GOT3 (cell line): ENCODE measurements at places on chromosomes 13 and 19.

DNA sequence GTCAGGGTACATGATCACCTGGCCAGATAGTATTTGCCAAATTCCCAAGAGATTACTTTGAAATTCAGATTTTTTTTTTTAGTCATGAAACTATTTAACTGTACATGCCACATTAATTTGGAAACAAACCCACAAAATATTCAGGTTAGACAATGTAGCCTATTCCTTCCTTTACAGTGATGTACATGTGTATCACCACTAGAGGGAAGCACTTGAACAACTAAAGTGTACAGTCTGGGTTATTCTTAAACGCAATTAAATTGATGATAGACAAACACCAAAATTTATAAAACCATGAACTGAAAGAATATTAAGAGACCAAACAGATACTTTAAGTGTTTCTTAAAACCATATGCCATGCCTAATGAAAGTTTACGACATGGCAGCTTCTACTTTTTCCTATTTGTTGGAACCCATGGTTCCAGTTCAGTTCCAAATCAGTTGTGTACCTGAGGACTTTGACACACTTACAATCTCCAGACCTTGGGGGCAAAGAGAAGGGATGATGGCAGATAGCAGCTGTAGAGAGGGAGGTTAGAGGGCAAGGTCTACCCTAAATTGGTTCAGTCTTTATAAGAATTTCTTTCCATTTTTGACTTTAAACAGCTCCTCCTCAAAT, 52.8 kb downstream of the TNFSF13B start:
- DNase-seq, result no peak

GRCh38 chr13:98976941-98977340, 923 bp downstream of the DOCK9 start:
- DNase-seq, result no peak

DNA sequence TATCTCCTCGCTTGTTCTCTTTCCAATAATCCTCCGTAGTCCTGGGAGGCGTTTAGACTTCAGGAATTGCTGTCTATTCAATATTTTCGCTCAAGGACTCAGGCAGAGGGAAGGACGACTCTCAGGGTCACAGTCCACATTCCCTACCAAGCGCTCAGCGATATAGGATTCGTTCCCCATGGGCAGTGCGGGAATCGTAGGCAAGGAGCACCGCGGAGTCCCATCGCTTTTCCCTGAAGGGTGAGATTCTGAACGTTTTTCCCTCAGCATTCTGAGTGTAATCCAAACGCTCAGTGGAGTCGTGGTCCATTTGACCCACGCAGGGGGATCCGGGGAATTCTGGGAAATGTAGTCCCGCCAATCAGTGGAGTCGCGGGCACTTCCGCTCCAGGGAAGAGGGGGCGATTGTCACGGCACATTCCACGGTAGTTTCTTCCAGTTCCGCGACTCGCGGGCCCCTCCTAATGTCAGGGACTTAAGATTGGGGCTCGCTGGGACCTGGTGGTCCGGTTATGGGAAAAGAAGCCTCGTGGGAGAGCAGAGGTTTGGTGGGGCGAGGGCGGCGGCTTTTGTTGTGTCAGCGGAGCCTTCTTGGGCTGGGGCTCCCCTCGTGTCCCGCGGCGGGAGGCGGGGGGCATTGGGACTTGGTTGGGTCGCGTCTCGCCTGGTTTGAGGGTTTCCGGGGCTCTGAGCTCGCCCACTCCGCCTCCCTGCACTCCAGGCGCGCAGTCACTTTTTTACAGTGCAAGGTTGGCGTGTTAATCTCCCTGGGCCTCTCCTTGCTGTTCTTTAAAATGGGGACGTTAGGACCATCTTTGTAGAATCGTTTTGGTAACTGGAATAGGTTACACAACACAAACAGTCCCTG, at the start of gene ZNF234:
TSS of gene ZNF234 (plus strand) at position 364 of the 868 bp plus-strand sequence. CDS start 3,079 bp downstream, outside the sequence.
- no peak for DNase-seq

DNA sequence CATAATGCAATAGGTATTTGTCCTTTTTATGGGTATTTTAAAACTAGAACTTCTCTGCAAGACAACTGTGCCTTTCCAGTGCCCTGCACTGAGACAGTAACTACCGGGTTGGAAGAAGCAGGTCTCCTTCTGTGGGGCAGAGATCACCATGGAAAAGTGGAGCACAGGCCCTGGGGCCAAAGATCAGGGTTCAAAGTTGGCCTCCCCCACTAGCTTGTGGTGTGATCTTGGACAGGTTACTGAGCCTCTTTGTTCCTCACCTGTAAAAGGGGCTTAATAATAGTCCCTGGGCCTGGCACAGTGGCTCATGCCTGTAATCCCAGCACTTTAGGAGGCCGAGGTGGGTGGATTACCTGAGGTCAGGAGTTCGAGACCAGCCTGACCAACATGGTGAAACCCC, 68.3 kb downstream of the CEBPG start:
- no peak for DNase-seq

- DNase-seq, result no peak
Observed at GRCh38 chr19:14497228-14497921, 1.4 kb upstream of the GIPC1 start.

GRCh38 chr19:33208371-33208895, 14.3 kb downstream of the LRP3 start:
- DNase-seq, result no peak

- no peak for DNase-seq
Observed at GRCh38 chr19:49853852-49854377, 3.0 kb downstream of the PTOV1 start.

GRCh38 chr13:96700657-96701056, 293.6 kb downstream of the OXGR1 start:
- no peak for DNase-seq

- no peak for DNase-seq
Observed at GRCh38 chr19:43667126-43667875, 2.7 kb downstream of the PLAUR start.

DNA sequence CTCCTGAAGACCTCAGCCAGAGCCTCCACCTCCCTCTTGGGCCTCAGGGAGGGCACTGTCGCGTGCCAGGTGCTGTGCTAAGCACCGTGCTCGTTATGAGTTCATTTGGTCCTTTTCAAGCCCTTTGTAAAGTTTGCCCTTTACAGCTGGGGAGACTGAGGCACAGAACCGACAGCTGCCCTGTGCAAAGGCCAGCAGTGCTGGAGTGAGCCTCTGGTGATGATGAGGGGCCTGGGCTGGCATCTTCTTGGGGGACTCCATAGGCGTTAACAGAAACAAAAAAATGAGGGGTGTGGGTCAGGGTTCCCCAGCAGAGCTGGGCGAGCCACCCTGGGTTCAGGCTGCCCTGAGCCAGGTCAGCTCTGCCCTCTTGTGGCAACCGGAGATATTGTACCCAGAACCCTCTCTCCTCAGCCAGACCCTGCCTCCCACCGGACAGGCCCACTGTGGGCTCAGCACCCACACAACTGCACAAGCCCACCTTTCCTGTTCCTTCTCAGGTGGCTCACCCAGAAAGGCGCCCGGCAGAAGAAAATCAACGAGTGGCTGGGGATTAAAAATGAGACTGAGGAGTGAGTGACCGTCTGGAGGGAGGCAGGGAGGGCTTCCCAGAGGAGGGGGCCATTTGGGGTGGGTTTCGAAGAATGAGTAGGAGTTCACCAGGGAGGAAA, 5.5 kb upstream of the IFI30 start:
- DNase-seq, result no peak

GRCh38 chr13:51905787-51906186, 44.0 kb downstream of the CCDC70 start:
- DNase-seq, result no peak

- peak; percentile 49 for DNase-seq
Observed at GRCh38 chr19:9140159-9140874, at the start of gene ZNF317. Gene ZNF317 (plus strand): TSS chr19:9140397. CDS start chr19:9156017, 15,620 bp downstream.

GRCh38 chr19:16537111-16537510, 5.1 kb downstream of the CHERP start:
- no peak for DNase-seq

- DNase-seq, result no peak
Observed at GRCh38 chr13:38905861-38906260, 84.8 kb downstream of the STOML3 start.

DNA sequence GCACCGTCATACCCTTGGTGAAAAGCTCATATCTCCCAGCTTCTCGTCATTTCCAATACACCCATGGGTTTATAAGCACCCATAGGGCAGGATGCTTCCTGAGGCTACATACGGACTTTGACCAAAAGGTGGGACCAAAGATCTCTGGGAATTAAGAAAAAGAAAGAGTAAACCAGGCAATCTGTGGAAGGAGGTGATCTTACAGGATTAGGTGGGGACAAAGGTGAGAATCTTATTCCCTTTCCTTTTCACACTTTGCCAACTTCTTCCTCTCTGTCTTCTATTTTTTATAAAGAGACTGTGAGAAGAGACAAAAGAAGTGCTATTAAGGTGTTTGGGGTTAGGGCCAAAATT, 172.0 kb downstream of the DLEU7 start:
- no peak for DNase-seq

DNA sequence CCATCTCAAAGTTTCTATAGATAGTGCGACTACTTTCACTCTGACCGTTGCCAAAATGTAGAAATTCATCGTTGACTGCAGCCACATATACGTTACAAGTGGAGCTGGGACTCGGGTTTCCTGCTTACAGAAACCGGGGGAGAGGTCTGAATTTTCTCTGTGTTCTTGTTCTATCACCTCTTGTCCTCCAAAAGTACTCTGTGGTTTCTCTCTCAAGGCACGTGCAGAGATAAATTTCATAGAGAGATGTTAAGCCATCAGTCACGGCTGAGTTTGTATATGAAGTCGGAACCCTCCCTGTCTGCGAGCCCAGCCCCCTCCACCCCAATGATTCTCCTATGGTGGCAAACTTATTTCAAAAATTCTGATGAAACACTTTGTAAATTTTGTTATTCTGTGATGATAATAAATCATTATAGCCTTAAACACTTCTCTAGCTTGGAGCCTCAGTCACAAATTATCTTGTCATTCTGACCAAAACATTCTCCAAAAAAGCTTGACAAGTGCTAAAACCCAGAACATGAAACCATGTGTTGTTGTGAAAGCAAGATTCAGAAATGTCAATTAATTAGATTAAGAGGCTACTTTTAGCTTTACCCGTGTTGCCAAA, 87.5 kb downstream of the TSHZ3 start:
- no peak for DNase-seq

DNA sequence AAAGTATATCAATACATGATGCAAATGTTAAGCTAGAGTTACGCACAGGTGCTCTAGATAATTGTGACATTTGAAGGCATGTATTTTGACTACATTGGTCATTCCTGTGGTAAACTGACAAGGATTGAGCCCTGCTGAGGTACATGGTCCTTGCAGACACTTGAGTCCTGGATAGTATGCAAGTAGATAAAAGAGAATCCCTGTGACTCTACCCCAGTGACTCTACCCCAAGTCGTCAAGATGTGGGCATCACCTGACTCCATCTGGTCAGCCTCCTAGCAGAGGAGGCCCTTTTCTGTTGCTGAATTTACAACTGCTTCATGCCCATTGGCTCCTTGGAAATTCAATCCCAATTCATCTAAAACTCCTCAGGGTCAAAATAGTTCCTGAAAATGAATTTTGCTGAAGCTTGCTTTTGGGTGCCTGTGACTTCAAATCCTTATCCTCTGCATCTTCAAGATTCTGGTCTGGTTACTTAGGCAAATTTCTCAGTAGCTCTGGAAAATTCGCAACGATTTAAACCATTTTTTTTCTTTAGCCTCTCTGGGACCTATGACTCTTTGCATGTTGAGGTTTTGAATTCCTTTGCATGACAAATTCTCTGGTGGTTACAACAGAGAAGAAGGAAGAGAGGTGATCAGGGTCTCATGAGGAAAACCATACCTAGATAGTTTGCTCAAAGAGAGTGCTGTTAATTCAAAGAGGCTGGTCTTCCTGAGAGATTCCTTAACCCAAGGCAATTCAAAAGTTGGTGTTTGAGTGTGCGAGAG, 422.1 kb downstream of the FGF9 start:
- no peak for DNase-seq

DNA sequence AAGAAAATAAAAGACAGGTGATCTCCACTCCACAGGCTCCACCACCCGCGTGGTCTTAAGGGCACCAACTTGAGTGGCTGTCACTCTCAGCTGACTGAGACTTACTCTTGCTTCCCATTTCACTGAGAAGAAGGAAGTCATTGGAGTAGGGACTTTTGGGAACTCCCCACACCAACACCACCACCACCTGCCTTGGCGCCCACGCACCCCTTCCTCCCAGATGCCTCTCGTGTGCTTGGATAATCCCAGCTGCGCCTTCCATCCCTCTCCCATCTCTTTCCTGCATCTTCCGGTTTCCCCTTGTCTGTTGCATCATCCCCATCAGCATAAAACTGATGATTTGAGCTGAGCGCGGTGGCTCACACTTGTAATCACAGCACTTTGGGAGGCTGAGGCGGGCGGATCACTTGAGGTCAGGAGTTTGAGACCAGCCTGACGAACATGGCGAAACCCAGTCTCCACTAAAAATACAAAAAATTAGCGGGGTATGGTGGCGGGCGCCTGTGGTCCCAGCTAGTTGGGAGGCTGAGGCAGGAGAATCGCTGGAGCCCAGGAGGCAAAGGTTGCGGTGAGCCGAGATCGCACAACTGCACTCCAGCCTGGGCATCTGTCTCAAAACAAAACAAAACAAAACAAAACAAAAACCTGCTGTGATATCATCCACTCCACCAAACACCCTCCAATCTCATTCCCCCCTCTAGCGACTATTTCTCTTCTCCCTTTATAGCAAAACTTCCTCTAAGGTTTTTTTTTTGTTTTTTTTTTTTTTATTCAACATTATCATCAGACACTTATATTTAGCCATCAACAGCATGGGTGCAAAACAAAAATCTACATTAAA, 25.5 kb downstream of the AP2S1 start:
- no peak for DNase-seq

- DNase-seq, result no peak
Observed at GRCh38 chr13:30551189-30551588, 66.5 kb upstream of the USPL1 start.

DNA sequence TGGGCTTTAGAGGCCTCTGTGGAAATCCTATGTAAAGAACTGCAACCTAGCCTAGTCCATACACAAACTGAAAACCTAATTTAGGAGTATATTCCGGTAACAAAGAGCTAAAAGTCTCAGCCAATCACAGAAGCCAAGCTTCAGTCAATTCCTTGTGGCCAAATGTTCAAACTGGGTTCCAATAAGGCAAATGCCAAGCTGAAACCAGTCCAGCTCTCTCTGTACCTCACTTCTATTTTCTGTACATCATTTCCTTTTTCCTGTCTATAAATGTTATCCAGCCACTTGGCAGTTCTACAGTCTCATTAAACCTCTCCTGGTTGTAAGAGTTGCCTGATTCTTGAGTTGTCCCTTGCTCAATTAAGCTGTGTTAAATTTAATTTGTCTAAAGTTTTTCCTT, 31.7 kb upstream of the UBL3 start:
- no peak for DNase-seq

GRCh38 chr13:113860051-113860664, 3.7 kb downstream of the GAS6 start:
- no peak for DNase-seq

- no peak for DNase-seq
Observed at GRCh38 chr13:87123987-87124784, 547.0 kb upstream of the SLITRK5 start.

- no peak for DNase-seq
Observed at GRCh38 chr13:22690756-22691155, 490.0 kb upstream of the SGCG start.

DNA sequence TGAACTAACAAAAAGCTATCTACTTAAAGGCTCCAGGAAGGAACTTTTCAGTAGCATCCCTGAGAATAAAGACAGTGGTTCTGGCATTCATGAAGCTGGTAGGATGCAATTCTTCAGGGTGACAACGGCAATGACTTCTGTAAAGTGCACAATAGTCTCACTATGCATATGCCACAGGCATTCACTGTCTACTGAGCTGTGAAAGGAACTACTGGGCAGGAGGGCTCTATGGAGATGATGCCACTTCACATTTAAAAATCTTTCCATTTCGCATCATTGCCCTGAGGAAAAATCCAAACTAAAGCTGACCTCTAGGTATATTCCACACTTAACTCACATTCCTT, 2020.6 kb upstream of the PCDH20 start:
- DNase-seq, result no peak
